ENCODE measurements at places on chromosomes 1 and 21. TPM values are rescaled to one million over a fixed set of nuclear protein-coding genes. Genes with fewer than 3 reads are reported as not detected.

Gene RGL1
- 7.5 TPM for total RNA-seq

Gene PRAMEF14
- not detected for total RNA-seq

Gene CLEC20A
- total RNA-seq, result not detected

Gene TLR5
- under 0.01 TPM for total RNA-seq

Gene INAVA
- not detected for total RNA-seq

Gene VWA5B1
- not detected for total RNA-seq

Gene FMO2
- under 0.01 TPM for total RNA-seq

Gene NGF
- total RNA-seq, result 12.5 TPM

Gene DNALI1
- total RNA-seq, result 9.1 TPM

Gene RPL5
- 1,679 TPM for total RNA-seq
